ENCODE measurements at places on chromosomes 4 and X.

GRCh38 chr4:48967631-48968030 is 18.4 kb upstream of the CWH43 start:
- DNase-seq, result no peak

GRCh38 chr4:100780126-100780525 is 262.3 kb upstream of the EMCN start:
- DNase-seq, result no peak

DNA sequence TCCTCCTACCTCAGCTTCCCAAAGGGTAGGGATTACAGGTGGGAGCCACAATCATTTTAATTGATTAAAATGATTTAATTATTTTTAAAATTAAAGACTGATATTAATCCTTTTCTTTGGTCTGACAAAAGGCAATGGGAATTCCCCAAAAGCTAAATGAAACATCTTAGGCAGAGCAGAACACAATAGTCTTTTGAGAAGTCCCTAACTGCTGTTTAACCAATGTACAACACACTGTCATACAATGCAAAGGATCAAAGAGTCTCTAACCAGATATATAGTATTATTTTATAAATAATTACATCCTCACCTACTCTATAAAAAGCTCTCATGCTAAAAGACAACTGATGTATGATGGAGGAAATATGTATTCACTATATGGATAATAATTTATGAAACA is 47.0 kb downstream of the THAP9 start:
- DNase-seq, result no peak

DNA sequence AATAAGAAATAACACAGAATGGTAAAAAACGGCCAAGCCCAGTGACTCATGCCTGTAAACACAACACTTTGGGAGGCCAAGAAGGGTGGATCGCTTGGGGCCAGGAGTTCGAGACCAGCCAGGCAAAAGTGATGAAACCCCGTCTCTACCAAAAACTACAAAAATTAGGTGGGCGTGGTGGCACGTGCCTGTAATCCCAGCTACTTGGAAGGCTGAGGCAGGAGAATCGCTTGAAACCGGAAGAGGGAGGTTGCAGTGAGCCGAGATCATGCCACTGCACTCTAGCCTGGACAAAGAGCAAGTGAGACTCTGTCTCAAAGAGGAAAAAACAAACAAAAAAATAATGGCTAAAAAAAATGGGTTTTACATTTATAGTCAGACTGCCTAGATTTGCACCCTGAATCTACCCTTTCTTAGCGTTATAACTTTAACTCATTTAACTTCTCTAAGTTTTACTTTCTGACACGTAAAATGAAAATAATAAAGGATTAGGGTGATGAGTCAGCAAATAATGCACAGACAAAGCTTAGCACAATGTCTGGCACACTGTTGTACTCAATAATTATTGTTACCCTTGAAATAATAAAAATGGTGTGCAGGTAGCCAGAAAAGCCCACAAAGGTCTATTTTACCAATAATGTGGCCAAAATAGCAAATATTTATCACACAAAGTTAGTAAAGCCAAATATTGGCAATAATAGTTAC is 55.0 kb downstream of the ATP11C start:
- DNase-seq, result no peak

DNA sequence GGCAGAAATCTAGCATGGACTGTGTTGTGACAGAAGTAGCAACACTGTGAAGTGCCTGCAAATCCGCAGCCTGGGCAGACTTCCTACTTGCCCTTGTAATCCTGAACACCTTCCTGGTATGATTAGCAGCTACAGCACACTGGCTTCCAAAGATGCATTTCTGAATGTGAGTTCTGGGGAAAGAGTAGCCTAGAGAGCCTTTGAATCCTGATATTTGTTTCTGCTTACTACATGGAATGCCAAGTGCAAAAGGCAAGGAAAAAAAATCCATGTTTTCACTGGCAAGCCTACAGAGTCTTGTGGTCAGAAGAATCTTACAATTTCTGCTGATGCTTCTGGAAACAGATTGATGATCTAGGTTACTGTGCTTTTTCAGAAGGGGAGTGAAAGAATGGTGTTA is 223.7 kb downstream of the COL25A1 start:
- peak; percentile 45 for DNase-seq

GRCh38 chr4:147801820-147802219 is 69.9 kb downstream of the ARHGAP10 start:
- no peak for DNase-seq

DNA sequence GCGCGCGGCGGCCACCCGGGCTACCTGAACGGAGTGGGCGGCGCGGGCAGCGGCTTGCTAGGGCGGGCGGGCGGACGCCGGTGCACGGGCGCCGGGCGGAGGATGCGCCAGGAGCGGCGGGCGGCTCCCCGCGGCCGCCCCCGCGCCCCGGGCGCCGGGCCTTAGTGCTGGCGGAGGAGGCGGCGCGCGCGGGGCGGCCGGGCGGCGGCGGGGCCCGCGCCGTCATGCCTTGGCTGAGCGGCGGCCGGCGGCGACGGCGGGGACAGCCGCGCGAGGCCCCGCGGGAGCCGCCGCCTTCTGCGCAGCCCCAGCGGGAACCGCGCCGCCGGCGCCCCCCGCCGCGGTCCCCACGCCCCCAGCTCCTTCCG is 48.2 kb downstream of the CLDN34 start:
- no peak for DNase-seq

DNA sequence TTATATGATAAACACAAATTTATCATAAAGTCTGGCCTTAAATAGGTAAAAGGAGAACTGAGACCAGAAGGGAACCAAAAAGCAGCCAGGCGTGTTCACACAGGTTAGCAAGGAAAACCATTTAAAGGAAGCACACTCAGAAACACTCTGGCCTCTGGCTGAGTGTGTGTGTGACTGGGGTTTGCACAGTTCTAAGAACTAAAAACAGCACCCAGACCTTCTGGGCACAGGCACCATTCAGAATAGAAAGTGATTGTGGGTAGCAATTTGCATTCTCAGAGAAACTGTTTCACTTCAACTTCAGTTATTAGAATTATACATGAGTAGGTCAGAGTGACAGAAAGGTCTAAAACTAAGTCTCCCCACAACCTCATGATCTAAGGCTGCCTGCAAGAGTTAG is 10.0 kb downstream of the GPR82 start:
- DNase-seq, result no peak

GRCh38 chrX:136067966-136068365 is 79.4 kb upstream of the FHL1 start:
- DNase-seq, result no peak

DNA sequence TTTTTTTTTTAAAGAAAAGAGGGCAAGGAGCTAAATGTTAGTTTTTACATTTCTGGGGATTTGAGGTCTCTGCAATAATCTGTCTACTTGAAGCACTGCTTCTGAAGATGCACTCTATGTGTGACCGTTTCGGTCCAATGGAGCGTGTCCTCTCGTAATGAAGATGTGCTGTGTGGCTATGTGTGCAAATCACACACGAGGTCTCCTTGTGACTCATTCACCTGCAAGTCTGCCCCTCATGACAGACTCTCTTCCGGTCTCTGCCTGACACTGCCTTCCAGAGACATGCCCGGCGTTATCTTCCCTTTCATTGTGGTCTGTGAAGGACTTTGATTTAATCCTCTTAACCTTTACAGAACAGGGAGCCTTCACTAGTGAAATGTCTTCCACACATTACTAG is 84.3 kb downstream of the TRAM1L1 start:
- DNase-seq, result no peak

DNA sequence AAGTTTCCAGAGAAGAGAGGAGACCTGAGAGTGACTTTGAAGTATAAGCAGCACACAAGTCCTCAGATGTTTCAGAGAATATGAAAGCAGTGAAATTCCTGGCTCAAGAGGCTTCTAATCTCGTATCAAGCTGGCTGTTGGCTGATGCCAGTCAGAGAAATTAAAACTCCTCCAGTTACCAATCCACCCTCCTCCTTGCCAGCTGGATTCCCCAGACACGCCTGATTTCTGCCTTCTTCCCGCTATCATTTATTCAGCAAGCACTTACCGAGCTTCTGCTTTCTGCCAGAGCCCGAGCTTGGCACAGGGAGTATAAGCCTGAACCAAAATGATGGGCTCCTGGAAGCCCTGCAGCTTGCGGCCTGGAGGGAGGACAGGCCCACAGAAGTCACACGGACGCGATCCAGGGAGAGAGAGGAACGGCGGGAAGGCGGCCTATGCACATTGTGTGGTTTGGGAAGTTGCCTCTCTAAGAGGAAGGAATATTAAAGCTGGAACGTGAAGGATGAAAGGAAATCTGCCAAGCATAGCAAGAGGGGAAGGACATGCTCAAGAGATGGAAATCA is 102.4 kb upstream of the TBL1X start:
- no peak for DNase-seq

DNA sequence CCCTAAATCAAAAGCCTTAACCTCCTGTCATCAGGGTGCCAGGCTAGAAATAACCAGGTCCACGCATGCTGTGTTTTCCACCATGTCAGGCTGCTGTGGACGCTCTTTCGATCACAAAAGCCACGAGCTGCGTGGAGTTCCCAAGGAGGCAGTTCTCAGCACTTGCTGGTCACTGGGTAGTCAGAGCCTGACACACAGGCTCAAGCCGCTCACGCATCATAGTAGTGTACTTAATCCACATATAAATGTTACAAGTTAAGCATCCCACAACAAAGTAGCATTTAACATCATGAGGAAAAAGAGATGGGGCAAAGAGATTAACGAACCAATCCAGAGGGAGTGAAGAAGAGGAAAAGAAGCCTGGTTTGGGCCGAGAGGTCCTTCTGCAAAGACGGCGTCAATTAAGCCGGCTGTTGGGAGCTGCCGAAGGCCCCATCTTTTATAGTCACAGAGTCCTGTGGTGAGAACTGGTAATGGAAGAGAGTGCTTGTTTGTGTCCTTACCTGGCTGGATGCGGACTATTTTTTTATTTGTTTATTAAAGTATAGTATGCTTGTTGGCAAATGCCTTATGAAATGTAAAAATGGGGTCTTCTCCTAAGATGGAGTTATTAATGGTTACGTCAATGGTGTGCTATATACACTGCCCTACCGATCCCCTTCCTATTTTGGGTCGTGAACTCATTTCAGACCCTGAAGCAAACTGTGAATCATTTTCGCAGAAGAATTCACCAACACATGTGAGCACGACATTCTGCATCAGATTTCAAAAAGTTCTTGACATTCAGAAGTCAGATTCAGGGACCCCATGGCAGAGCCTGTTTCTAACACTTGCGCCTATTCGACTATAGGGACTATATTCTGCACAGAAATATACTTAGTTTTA is 675 bp downstream of the PRIMPOL start:
- DNase-seq, result no peak

- no peak for DNase-seq
These were observed 30.6 kb downstream of the ACE2 start for GRCh38 chrX:15570145-15570544.

DNA sequence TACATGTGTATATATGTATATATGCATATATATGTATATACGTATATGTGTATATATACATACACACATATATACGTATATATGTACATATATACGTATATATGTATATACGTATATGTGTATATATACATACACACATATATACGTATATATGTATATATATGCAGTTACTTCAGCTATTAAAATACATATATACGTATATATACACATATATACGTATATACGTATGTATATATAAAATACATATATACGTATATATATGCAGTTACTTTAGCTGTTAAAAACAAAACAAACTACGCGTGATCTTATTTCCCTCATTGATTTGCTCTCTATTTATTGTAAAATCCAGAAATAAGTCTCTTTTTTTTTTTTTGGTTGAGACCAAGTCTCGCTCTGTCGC is 13.9 kb downstream of the TXK start:
- DNase-seq, result no peak

GRCh38 chrX:124018023-124018422 is 56.5 kb downstream of the STAG2 start:
- no peak for DNase-seq

Data from BJ (cell line).